ENCODE measurements at places on chromosomes 5 and 9. TPM values are rescaled to one million over a fixed set of nuclear protein-coding genes. Genes with fewer than 3 reads are reported as not detected.

GRCh38 chr9:126668058-126668457 lies 54.3 kb downstream of the LMX1B start:
- DNase-seq: no peak

DNAJA1 gene
- 250 TPM for total RNA-seq

DNA sequence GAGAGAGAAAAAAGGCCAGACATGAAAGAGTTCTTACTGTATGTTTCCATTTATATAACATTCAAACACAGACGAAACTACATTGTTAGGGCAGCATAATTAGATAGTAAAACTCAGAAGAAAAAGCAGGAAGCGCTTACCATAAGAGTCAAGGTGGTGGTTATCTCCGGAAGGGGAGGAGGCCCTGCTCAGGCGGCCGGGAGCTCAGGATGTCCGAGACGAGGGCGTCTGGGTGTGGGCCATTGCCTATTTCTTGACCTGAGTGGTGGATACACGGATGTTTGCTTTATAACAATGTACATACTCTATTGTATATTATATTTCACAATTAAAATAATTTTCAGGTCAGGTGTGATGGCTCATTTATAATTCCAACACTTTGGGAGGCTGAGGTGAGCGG lies 80.9 kb upstream of the COL5A1 start:
- no peak for DNase-seq

ARL14EPL gene
- not detected for total RNA-seq

CDH9 gene
- 31.4 TPM for total RNA-seq

CCNI2 gene
- 1.6 TPM for total RNA-seq

DNA sequence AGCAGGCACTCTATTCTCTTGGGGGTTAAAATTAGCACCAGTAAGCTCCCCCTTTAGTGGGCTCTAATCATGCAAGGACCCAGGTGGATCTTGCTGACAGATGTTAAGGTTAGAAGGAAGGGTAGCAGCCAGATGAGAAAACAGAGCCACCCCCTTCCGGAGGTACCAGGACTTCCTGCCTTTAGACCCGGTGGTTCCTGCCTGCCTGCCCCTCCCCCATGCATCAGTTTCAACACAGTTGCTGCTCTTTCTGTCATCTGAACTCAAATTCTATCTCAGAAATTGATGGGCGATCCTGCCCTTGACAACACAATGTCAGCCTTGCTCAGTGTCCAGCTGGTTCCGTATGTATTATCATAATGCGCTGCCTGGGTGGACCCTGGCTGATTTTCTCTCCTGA lies 287.3 kb downstream of the EBF1 start:
- DNase-seq: no peak

DNA sequence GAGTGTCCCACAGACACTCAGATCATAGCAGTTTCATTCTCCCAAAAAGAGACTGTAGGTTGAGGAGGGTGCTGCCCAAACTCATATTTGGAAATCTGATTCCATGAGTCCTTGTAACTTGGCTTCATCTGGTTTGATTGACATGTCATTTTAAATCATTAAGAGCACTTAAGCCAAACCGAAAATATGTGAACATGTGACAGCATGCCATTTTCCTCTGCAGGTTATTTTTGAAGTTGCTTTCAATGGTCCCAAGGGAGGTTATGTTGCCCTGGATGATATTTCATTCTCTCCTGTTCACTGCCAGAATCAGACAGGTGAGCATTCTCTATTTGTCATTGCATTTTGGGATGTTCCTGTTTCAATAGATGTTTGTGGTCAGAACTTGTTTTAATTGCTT lies 87.6 kb downstream of the MAMDC2 start:
- no peak for DNase-seq

PCDHGA5 gene
- total RNA-seq: 5.7 TPM

CBY3 gene
- not detected for total RNA-seq

SHB gene
- 12.2 TPM for total RNA-seq

PRR16 gene
- total RNA-seq: 1.2 TPM

- no peak for DNase-seq
Observed at GRCh38 chr5:14445576-14446290, 135.9 kb upstream of the OTULINL start.

DNA sequence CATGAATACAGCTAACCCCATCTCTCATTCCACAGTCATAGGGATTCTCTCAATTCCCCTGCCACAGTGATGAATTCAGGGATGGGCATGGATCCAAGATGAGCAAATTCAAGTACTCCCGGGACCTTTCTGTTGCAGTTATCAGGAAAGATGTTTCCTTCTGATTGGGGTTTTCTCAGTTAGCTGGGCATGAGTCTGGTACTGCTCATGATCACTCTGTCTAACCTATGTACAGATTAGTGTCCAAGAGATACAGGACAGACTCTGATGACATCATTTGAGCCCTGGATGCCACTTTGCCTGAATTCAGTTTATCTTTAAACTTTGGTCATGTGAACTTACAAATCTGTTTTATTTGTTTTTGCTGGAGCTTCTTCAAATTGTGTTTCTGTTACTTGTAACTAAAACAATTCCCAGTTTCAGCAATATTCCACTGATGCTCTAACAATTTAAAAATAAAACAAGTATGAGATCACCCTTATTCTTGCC lies 257.7 kb upstream of the KLF9 start:
- no peak for DNase-seq

SOHLH1 gene
- total RNA-seq: not detected

DNA sequence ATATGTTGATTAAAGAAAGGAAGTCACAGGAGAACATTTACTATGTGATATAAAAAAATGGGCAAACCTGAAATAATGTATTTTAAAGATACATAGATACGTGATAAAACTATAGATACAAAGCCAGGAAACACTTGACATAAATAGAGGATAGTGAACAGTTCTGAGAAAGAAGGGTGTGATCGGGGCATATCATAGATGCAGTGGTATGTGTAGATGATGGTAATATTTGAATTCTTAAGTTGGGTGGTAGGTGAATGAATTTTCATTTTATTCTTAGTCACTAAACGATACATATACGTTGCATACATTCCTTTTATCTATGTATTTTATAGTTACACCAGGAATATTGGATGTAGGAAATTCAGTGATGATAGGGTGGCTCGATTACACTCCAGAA lies 138.7 kb upstream of the ARRDC3 start:
- no peak for DNase-seq

GRCh38 chr9:77854258-77854915 lies 177.2 kb downstream of the GNAQ start:
- DNase-seq: no peak

DNA sequence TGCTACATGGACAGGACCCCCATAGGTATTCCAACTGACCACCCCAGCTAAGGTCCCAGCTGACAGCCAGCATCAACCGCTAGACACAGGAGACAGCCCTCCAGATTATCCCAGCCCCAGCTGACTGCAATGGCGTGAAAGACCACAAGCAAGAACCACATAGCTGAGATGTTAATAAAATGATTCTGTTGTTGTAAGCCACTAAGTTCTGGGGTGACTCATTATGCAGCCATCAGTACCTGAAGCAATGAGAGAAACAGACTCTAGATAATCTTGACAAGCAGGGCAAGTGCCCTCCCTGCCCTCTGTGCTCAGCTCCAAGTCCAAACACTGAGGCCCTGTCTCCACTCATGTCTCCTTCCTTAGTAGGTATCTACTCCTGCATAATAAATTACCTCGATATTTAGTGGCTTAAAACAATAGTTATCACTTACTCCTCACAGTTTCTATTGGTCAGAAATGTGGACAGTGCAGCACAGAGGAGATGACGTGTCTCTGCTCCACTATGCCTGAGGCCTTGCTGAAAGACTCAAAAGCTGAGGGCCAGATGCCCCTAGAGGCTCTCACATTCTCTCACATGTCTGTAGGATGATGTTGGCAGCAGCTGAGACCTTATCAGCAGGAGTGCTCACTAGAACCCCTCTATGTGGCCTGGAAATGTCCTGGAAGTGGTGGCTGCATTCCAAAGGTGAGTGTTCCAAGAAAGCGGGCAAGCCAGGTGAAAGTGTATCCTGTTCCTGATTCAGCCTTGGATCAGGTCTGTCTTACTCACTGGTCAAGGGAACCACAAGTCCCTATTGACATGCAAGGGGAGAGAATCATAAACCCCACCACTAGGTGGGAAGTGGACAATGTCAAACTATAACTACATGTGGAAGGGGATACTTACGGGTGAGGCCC lies 2.5 kb downstream of the MGAT1 start:
- no peak for DNase-seq

- no peak for DNase-seq
Observed at GRCh38 chr5:54344653-54345052, 34.3 kb upstream of the ARL15 start.

DNA sequence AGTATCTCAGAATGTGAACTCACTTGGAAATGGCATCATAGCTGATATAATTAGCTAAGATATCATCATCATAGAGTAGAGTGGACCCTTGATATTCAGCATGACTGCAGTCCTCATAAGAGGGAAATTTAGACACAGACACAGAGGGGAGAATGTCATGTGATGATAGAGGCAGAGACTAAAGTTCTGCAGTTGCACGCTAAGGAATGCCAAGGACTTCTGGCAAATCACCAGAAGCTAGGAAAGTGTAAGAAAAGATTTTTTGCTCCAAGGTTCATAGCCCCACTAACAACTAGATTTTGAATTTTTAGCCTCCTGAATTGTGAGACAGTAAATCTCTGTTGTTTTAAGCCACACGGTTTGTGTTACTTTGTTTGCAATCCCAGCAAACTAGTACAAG lies 612.6 kb upstream of the ST8SIA4 start:
- DNase-seq: no peak

GRCh38 chr5:91742550-91742949 lies 359.4 kb upstream of the ARRDC3 start:
- DNase-seq: no peak

SPATA31E1 gene
- not detected for total RNA-seq

- DNase-seq: no peak
Observed at GRCh38 chr9:22643541-22643940, 196.9 kb downstream of the DMRTA1 start.

Data from frontal cortex (tissue), 4 donors.